ENCODE measurements at places on chromosomes 16 and 17. TPM values are rescaled to one million over a fixed set of nuclear protein-coding genes. Genes with fewer than 3 reads are reported as not detected.

The CCL17 gene
- total RNA-seq = not detected

DNA sequence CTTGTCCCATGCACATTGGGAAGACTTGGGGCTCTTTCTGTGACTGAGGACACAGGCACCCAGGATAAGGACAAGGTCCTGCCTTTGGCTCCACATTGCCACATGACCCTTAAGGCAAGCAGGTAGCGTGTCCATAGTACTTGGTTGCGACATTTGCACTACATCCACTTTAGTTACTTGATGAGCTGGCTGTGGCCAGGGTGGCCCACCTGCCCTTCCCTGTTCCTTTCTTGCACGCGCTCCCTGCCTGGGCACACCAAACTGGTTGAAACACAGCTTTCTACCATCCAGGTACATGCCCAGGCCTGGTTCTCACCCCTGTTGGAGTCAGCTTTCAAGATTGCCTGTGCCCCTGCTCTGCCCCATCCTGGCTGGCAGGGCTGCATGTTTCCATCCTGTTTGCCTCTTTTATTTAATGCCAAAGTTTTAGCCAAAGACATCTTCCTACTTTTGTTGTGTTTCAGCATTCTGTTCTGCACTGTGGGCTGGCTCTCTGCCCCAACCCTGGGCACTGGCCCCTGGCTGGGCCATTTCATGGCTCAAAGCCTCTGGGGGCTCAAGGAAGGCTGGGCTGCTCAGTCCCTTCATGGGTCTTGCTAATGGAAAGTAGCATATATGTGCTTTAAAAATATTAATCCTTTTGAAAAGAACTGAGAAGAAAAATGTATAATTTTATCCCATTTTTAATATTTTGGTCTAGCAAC lies 3.2 kb downstream of the B3GNT9 start:
- no peak overlapping the region for H3K4me3 ChIP-seq
- no peak overlapping the region for H3K27ac ChIP-seq
- no peak for DNase-seq
- peaks cover 52% of the 10 kb centered on the region for H3K36me3 ChIP-seq
- H3K4me1 ChIP-seq = no peaks in the 10 kb centered on the region
- H3K27me3 ChIP-seq = no peaks in the 10 kb centered on the region

The TNP2 gene
- not detected for total RNA-seq

- DNase-seq = peak; percentile 22
- no peaks in the 10 kb centered on the region for H3K36me3 ChIP-seq
- peaks cover 18% of the 10 kb centered on the region for H3K4me1 ChIP-seq
- H3K27ac ChIP-seq = no peak overlapping the region
- peaks cover 40% of the 10 kb centered on the region for H3K27me3 ChIP-seq
Observed at GRCh38 chr17:15261258-15261801, 3.8 kb downstream of the PMP22 start.

DNA sequence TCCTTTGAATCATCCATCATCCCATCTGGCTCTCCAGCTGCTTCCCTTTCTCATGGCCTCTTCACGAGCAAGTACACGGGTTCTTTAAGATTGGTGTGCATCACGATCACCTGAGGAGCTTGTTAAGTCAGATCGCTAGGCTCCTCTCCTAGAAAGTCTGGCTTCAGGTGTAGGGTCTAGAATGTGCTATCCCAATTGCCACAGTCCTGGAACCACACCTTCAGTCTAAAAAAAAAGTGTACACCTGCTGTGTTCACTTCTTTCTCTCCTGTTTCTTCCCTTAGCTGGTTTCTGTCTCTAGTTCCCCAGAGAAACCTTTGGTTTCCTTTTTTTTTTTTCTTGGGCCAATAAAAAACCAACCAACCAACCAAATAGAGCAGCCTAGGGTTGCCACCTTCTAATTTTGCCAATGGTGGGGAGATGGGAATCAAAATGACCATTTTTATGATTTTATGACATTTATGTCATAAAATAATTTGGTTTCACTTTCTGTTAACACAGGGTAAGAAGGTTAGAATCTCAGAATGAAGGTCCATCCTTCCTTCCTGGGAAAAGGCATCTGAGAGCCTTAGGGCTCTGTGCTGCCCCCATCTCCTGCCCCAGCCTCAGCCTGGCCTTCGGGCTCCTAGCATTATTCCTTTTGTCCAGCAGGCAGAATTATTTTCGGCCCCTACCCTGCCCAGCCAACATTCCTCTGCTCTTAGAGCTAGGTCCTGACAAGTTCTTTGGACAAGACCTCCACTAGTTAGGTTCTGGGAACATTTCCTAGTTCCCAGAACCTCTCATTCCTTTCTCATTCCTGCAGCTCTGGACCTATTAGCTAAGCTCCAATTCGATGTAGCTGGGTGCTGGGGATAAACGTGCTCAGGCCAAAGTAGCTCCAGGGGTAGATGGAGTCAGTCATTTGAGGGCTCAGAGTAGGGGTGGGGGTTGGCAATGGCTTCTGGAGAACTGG lies 1.9 kb upstream of the GGT6 start:
- H3K4me3 ChIP-seq = no peak overlapping the region
- no peaks in the 10 kb centered on the region for H3K27me3 ChIP-seq
- DNase-seq = no peak

GRCh38 chr17:79000396-79001189 lies 9.0 kb downstream of the CANT1 start:
- DNase-seq = no peak
- peaks cover 63% of the 10 kb centered on the region for H3K4me1 ChIP-seq
- H3K27ac ChIP-seq = peak overlapping the region; percentile 14
- peaks cover 58% of the 10 kb centered on the region for H3K36me3 ChIP-seq
- H3K4me3 ChIP-seq = no peak overlapping the region

The SMIM36 gene
- not detected for total RNA-seq

DNA sequence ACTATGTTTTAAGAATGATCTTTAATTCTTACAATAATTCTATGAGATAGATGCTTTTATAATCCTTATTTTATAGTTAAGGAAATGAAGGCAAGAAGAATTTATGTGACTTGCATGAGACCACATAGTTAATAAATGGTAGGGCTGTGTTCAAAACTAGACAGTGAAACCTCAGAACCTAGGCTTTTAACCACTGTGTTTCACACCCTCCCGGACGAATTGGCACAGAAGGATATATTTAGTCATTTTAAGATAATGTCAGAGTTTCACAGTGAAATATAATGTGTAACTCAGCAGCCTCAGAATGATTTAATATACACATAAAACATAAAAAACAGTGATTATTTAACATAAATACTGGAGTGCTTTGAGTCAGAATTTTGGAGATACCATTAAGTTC lies 57.0 kb downstream of the NSRP1 start:
- no peak overlapping the region for H3K4me3 ChIP-seq
- no peaks in the 10 kb centered on the region for H3K27me3 ChIP-seq
- no peak overlapping the region for H3K27ac ChIP-seq
- no peak for DNase-seq
- H3K4me1 ChIP-seq = peaks cover 28% of the 10 kb centered on the region

- peaks cover 49% of the 10 kb centered on the region for H3K27me3 ChIP-seq
- peak overlapping the region; percentile 76 for H3K4me3 ChIP-seq
Observed at GRCh38 chr16:85610059-85610445, 3.1 kb upstream of the GSE1 start.

DNA sequence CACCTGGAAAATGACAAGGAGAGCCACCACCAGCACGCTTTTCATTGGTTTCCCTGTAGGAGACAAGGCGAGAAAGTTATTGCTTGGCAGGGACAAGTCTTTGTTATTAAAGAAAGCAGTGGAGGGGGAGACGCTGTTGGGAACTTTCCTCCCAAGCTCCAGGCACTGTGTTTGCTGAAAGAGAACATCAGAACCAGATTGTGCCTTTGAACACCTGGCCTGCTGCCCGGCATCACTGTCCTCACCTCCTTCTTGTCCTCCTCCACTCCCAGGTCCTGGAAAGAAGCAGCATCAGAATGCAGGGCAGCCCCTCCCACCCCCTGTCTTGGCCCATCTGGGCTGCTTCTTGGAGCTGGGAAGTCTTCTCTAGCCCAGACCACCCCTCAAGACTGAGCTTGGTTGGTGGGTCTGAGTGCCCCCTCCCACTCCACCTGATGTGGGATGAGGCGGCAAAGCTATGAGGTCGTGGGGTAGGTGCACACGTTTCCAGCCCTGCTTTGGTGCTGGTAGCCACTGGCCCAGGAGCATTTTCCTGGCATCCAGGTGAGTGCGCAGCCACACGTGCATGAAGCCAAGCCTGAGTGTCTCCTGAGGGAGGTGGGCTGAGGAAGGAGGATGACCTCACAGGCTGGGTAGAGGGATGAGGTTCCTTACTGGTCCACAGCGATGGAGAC lies 6.2 kb downstream of the CCR7 start:
- H3K4me1 ChIP-seq = peaks cover 17% of the 10 kb centered on the region
- H3K36me3 ChIP-seq = no peaks in the 10 kb centered on the region
- no peak for DNase-seq
- no peak overlapping the region for H3K27ac ChIP-seq

The IQCK gene
- total RNA-seq = 42.5 TPM

GRCh38 chr16:75761108-75761507 lies 34.8 kb upstream of the CPHXL start:
- H3K36me3 ChIP-seq = no peaks in the 10 kb centered on the region
- H3K27me3 ChIP-seq = peaks cover 49% of the 10 kb centered on the region
- no peak for DNase-seq
- H3K4me1 ChIP-seq = no peaks in the 10 kb centered on the region

The KCTD19 gene
- total RNA-seq = 3.8 TPM

The CCNF gene
- 54.5 TPM for total RNA-seq

The NIP7 gene
- 55.8 TPM for total RNA-seq

DNA sequence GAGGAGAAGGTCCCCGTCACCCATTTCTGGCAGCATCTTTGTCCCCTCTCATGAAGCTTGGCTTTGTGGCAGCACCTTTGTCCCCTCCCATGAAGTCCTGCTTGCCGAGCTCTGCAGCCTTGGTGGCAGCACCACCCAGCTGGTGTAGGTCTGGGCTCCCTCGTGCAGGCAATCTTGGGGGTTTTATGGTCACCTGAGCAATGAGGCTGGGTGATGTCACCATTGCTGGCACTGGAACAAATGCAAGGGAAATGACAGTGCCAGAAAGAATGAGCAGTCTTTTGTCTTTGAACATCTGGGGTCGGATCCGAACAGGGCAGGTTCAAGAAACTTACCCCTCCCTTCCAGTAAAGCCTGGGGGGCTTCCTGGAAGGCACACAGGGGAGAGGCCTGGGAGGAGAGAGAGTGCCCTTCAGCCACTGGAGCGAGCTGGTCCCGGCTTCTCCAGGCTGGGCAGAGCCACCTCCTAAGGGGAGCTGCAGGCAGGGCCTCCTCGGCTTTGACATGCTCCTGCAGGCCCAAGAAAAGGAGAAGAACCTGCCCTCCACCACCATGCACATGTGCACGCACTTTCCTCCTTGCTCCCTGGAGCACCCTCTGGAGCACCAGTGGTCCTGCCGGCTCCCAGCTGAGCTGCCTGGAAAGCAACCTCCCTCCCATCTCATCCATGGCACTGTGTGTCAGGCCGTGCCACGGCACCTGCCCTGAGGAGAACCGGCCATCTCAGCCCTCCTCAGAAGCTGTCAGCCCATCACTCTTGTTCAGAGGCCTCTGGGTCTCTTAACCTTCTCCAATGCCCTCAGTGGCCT lies 16.0 kb downstream of the BTBD17 start:
- DNase-seq = no peak
- no peaks in the 10 kb centered on the region for H3K4me1 ChIP-seq
- H3K27me3 ChIP-seq = peaks cover 82% of the 10 kb centered on the region
- H3K36me3 ChIP-seq = peaks cover 5% of the 10 kb centered on the region

- peaks cover 10% of the 10 kb centered on the region for H3K4me1 ChIP-seq
- H3K4me3 ChIP-seq = no peak overlapping the region
- no peaks in the 10 kb centered on the region for H3K27me3 ChIP-seq
- no peak overlapping the region for H3K27ac ChIP-seq
- no peak for DNase-seq
- no peaks in the 10 kb centered on the region for H3K36me3 ChIP-seq
Observed at GRCh38 chr17:55463600-55463999, 42.0 kb upstream of the MMD start.

DNA sequence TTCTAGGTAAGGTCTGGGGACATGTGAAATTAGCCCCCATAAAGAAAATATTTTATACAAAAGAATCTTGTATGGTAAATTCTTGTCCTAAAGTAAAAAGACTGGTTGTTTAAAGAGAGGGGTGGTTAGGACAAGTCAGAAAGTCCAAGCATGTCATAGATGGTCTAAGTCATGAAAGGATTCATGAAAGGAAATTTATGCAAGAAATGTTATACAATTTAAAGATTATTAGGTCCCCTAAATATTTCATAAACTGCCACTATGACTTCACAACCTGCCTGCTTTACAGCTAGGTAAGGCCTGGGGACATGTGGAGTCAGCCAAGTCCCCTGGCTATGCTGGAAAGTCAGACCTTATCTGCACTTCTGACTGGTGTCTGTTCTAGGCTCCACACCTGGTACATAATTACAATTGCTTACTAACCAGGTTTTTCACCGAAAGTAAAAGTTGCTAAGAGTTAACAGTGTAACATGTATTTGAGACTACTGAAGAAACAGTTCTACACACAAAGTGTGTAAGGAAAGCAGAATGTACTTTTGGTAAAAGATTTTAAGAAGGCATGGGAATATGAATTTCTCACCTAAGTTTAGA lies 17.0 kb downstream of the N4BP1 start:
- no peaks in the 10 kb centered on the region for H3K36me3 ChIP-seq
- no peak overlapping the region for H3K4me3 ChIP-seq
- H3K27me3 ChIP-seq = no peaks in the 10 kb centered on the region
- no peak for DNase-seq
- H3K27ac ChIP-seq = no peak overlapping the region

The MSL1 gene
- total RNA-seq = 505 TPM

DNA sequence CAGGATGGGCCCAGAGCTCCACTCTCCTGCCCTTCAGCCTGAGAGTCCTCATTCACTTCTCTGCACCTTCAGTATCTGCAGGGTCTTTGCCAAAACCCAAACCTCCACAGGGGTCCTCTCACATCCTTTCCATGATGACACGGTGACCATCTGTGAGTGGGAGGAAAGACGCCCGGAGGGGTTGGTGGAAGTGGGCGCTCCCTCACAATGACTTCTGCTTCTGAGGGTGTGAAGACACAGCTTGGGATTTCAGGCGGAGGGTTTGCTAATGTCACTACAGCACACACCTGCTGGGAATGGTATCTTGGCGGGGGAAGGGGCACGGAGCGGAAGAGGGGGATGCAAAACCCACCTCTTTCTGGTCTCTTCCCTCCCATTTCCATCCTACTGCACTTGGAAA lies 115.1 kb upstream of the SDK2 start:
- no peak for DNase-seq
- H3K36me3 ChIP-seq = no peaks in the 10 kb centered on the region
- H3K4me1 ChIP-seq = no peaks in the 10 kb centered on the region
- no peak overlapping the region for H3K27ac ChIP-seq

The KRTAP4-3 gene
- total RNA-seq = not detected

GRCh38 chr16:17026600-17027242 lies 444.0 kb downstream of the XYLT1 start:
- H3K27me3 ChIP-seq = no peaks in the 10 kb centered on the region
- no peak overlapping the region for H3K27ac ChIP-seq
- DNase-seq = no peak
- H3K36me3 ChIP-seq = no peaks in the 10 kb centered on the region

- DNase-seq = no peak
- no peaks in the 10 kb centered on the region for H3K27me3 ChIP-seq
- no peaks in the 10 kb centered on the region for H3K36me3 ChIP-seq
- H3K4me3 ChIP-seq = no peak overlapping the region
- H3K27ac ChIP-seq = no peak overlapping the region
Observed at GRCh38 chr17:17535957-17536356, 39.8 kb upstream of the RASD1 start.

The SOST gene
- total RNA-seq = not detected

Data from Calu3 (cell line).